ENCODE measurements at places on chromosomes 3 and 15.

GRCh38 chr3:39657075-39657474, 152.3 kb upstream of the MYRIP start:
- DNase-seq: no peak

DNA sequence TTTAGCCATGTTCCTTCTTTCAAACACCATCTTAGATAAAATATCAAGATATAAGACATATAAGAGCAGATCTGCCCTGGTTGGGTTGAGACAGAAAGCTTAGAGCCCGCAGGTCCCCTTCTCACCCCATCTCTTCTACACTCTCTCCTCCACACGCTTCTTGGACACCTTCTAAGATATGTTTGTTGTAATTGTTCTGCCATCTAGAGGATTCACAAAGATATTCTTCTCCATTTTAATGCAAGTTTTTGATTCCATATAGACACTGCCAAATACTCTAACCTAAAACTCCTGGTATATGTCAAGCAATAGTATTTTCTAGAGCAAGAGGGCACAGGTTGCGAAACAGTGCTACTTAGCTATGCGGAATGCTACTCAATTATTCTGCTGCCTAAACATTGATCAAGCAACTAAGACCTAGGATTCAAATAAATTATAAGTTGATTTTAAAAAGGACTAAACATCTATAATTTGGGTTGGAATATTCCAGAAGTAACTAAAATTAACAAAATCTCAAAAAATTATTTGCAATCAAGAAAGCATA, 6.8 kb downstream of the CHRM5 start:
- no peak for DNase-seq

- no peak for DNase-seq
These were observed 69.4 kb downstream of the FEM1B start for GRCh38 chr15:68346979-68347378.

- DNase-seq: no peak
These were observed 3.0 kb upstream of the CYP11A1 start for GRCh38 chr15:74370471-74370870.

- DNase-seq: no peak
These were observed 80.4 kb upstream of the TMEM158 start for GRCh38 chr3:45306406-45307008.

- peak; percentile 73 for DNase-seq
These were observed 11.8 kb downstream of the ANAPC13 start for GRCh38 chr3:134473868-134474546.

DNA sequence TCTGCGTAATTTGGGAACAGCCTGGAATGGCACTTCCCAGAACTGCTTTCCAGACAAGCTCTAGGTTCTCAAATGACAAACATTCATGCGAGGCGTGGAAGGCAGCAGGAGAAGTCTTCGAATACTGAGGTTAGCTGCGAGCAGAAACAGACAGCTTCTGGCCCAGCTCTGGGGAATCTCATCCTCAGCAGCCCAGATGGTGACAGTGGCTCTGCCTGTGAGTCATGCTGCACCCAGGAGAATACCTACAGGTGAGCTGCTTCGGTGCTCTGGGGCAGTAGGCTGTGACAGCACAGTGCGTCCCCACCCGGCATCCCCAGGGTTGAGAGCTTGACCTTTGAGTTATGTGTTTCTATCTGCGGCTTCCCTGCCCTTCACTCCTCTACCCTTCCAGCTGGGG, 258.6 kb downstream of the KLF13 start:
- no peak for DNase-seq

DNA sequence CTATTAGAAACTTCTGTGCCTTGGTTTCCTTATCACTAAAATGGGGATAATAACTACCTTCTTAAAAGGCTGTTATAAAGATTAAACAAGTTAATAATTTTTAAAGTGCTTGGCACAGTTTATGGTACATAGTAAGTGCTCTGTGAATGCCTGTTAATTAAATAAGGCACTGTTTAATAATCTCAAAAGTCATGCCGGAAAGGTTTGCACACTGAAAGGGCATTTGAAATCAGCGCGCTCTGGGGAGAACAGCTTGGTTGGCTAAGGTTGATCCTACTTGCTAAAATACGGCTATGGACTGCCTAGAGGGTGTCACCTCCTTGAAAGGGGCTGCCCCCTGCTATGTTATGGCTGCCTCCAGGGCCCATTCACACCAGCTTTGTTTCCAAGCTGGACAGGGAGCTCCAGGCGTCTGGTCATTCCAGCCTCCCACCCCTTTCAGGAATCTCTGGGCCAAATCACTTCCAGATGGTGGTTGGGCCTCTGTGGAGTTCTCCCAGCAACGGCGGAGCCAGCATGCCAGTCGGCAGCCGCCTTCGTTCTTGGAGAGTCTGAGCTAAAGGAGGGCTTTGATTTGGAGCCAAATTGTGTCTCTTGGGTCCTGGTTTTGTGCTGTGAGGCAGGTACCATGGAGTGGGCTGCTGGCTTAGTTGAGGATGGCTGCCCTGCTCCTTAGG, 5.9 kb downstream of the FLNB start:
- DNase-seq: no peak

DNA sequence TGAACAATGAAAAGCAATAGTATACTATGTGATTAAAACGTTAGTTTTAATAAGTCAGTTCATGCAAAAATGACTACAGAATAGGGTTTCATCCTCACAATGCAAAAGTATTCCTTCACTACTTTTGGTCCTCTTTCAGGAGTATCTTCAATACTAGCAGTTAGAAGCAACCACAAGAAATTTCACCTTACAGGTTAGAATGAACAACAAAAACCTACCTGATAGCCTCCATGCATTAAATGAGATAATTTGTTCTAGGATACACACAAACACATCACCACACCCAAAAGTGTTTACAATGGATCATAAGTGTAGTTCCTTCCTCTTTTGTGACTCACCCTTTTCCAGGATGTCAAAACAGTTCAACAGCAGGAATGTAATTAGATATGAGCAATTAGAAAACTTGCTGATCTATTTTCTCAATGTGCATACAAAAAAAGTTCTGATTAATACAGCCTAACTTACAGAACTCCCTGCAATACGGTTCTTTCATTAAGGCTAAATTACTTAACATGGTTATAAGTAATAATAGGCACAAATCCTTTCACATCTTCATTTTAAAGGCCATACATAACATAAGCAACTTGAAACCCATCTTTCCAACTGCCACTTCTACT, 21.6 kb downstream of the UACA start:
- no peak for DNase-seq

- no peak for DNase-seq
These were observed 1.9 kb upstream of the FETUB start for GRCh38 chr3:186638259-186638658.

DNA sequence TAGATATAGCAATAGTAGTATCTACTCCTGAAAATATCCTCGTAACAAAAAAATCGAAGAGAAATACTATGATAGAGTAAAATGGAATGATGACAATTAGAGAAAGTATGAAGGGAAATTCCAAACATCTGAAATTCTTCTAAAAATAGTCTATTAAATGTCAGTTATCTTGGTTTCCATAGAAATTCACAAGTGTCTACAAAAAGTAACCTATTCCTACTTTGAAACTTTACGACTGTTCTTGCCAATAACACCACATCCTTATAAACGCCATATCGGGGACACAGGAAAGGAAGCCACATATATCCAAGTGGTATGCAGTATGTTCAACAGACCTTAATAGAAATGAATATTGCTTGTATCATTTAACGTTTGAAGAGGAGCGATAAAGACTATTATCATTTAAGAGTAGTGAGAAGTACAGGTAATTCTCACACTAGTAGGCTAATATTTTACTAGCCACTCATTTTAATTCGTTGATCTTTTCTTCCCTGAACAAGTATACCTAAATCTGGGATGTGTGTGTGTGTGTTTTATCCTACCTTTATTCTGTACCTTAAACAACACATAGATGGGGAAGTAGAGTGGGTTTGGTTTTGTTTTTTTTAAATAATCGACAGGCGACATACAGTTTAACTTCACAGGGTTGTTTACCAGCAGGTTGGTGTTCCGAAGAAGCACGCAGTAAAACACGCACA, 1.2 kb downstream of the GPR176 start:
- no peak for DNase-seq

DNA sequence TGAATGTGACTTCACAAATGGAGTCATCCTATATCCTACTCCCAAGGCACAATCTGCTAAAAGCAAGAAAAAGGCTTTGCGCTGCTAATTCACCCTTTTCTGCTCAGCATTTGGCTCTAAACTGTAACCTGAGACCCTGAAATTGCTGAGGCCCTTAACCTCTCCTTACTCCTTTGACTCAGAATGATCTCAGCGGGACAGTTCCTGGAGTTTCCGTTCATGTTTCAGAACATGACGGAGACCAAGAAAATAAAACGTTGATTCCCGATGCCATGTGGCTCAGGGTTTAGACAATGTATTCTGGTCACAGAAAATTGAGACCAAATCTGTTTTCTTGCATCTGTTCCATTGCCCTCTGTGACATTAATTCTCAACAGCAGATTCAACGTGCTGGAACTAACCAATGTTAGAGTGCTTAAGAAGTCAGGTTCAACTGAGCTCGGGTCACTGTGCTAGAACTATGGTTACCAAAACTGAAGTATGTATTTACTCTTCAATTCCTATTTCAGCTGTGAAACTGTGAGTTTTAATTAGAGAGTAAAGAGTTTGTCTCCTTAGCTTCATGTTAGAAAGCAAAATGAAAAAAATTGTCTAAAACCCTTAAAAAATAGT, 45.4 kb upstream of the TMC3 start:
- DNase-seq: no peak

- no peak for DNase-seq
These were observed at the start of gene ARL14 for GRCh38 chr3:160676547-160677303. ARL14 (plus strand) TSS chr3:160677160; CDS start chr3:160677347, 187 bp downstream.

DNA sequence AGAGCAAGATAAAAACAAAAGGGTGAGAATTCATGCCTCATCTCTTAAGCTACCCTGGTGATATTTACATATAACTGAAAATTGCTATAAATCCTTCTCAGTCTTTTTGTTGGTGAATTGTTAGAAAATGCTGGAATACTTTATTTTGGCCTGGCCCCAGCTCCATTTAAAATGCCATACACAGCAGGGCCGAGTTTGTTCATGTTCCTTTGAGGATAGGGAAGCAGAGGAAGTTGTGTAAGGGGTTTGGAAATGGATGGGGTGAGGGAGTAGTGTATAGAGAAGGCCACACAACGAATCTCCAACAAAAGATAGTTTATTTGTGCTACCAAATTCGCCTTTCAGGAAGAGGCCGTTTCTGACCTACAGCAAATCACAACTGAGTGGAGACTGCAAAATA, 78.6 kb upstream of the ADAMTS9 start:
- DNase-seq: no peak

- DNase-seq: no peak
These were observed 217.3 kb downstream of the SHQ1 start for GRCh38 chr3:72630969-72631344.

DNA sequence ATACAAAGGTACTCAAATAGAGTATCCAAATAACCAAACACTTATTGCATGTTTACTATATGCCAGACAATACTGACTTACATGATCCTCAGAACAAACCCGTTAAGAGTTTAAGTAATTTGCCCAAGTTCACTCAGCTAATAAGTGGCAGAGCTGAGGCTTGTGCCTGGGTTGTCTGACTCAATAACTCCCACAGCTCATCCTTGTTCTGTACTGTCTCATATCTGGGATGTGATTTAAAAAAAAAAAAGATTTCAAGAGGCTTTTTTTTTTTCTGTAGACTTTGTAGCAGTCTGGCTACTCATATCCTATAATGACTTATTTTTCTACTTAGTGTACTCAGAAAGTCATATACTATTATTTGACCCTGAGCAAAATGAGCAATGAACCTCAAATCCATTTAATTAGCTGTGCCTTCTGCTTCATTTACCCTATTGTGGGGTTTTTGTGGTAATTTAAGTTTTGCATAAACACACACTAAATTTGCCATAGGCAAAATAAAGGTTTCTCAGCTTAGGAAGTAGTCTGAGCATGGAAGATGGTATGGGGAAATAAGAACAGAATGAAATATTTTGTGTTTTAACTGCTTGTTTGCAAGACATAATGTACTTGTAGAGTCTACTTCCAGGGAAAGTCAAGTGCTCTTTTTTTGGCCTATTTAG, 3.1 kb downstream of the NSUN3 start:
- DNase-seq: no peak

DNA sequence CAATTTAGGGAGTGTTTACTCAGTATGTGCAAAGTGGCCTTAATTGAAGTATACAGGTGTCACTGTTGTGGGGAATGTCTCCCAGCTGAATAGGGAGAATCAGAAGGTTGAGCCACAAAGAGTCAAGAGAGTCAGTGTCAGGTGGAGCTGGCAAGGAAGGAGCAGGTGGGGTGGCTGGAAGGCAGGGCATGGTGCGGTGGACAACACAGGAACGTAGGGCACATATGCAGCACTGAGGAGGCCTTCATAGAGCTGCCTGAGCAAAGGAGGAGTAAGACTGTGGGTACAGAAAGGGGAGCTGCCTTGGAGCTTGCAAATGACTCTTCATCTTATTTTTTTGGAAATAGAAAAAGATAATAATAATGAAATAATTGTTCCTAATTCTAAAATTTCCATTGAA, 20.0 kb downstream of the ARHGEF3 start:
- no peak for DNase-seq

GRCh38 chr3:30505866-30506520, 100.4 kb upstream of the TGFBR2 start:
- no peak for DNase-seq

DNA sequence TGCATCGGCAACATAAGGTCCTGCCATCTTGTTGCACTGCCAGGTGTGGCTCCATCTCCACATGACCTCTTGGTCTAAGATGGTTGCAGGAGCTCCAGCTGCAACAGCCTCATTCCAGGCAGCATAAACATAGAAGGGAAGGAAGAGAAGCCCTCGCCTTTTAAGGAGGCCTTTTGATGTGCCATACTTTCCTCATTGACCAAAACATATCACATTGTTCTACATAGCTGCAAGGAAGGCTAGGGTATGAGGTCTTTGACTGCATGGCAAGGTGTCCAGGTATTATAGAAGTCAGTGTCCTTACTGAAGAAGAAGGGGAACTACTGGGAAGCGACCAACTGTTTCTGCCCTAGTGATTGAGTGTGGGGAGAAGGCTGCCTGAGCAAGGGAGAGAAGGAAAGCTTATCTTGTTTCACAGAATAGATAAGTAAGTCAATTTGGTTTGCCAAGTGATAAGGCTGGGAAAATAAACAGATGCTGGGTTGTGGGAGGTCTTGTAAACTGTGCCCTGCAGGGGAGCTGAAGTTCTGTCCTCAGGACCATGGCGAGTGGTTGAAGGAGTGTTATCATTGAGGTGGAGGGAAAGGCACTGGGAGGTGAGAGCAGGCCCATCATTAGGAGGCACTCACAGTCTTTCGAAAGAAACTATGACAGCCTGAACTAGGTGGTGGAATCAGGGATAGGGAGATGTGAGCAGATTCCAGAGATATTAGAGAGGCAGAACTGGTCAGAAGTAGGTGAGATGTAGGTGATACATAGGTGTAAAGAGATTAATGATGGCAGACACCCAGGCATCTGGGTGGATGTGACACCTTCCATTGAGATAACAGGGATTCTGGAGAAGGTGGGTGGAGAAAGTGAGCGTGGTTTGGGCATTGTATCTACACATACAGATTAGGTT, 93.8 kb upstream of the IGF1R start:
- DNase-seq: no peak

DNA sequence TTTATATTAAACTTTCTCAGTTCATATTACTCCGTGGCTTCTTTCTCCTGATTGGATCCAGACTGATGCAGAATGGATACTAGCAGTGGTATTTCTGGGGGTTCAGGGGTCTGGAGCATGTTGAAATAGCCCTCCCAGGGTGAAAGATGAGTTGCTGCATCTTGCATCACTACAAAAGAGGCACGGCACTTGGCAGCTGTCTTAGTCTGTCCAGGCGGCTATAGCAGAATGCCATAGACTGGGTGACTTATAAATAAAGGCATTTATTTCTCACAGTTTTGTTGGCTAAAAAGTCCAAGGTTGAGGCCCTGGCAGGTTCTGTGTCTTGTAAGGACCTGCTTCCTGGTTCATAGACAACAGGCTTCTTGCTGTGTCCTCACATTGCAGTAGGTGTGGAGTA, 660 bp upstream of the BCL2L10 start:
- no peak for DNase-seq

Data from stimulated activated CD8-positive, alpha-beta memory T cell treated with anti-CD3 and anti-CD28 coated beads, Interleukin-7, amount 100 ng/mL, for 1 hour (primary cell).